ENCODE measurements at places on chromosomes 5 and 9.

DNA sequence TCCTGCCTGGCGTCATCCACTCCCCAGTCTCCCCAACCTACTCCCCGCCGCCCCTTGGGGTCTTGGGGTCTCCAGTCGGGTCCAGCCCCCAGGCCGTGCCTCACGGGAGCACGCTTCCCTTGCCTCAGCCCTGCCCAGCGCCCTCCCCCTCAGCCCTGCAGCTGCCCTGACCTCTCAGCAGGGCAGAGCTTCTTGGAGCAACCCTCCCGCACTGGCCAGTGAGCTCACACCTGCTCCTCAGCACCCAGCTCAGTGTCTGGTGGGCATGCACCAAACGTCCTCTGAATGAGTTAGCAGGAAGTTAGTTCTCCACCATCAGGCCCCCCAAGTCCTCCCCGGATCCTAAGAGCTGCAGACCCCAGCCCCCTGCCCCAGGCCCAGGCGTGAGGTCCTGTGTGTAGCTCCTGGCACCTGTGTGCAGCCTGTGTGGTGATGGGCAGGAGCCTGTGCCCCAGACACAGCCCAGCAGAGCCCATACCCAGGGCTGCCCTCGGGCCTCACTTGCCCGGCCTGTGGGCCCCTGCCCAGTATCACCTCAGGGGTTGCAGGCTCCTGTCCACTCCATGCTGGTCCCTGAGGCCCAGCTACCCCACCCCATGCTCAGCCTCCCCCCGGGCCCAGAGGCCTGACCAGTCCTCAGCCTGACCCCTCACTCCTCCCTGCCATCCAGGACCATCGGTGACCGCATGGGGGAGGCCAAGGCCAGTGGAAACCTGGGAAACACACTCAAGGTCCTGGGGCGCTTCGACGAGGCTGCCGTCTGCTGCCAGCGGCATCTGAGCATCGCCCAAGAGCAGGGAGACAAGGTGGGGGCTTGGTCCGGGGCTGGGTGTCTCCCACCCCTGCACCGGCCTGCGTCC lies 8.2 kb downstream of the GPSM1 start:
- no peak for DNase-seq

DNA sequence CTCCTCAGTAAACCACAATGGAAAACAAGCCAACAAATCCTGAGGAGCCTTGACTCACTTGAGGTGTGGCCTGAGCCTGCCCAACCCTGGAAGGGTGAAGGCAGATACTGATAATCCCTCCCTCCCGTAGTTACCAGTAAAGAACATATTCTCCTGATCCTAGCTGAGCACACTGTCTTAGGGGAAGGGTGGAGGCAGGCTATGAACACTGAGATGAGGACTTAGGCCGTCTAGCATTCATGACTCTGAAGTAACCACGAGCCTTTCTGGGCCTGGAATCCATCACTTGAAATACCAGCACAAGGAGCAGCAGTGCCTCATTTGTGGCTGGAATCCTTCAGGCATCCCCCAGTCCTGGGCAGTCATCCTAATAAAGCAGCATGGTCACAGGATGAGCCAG lies 124.5 kb upstream of the PRLR start:
- DNase-seq, result no peak

DNA sequence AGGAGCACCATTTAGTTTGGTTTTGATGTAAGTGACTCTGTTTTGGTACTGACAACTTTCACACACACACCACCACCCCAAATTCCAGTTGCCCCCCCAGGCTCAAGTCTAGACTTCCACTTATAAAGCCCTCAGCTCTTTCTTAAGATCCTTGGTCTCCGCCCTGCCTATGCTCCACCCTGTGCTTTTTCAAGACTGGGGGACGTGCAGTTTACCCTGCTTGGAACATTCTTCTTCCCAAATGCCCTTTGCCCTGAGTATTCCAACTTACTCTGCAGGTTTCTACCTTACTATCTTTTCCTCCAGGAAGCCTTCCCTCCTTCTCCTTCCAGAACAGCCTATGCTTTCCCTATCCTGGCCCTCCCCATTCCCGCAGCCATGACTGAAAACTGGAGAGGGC lies 1.5 kb upstream of the TRIM14 start:
- no peak for DNase-seq

- DNase-seq, result no peak
These were observed 256.8 kb upstream of the IRX4 start for GRCh38 chr5:2139478-2139877.

DNA sequence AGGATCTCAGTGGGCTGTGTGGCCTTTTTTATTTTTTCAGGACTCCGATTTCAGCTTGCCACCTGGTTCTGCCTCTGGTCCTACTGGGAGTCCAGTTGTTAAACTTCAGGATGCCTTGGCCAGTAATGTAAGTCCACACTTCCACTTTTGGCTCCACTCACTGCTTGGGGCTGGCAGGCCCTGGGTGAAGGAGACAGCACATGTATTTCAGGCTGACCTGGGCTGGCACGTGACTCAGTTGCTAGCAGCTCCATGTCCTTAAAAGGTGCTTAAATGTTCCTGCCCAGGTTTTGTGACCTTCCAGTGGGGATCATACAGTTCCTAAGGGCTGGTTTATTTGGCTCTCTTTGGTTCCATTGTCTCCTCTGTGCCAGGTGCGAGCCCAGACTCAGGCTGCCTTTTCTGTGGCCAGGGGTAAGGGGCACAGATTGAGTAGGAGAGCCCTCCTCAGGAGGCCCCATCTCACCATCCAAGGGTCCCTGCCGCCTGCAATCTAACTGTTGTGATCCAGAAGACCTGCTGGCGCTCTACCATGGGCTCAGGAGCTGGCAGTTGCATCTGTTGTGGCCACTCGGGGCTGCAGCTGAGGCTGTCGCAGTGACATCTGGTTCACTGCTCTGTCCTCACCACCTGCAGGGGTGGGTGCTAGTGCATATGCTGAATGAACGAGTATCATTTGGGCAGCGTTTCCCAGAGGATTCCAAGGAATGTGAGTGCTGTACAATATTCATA lies 19.2 kb upstream of the POMT1 start:
- no peak for DNase-seq

- DNase-seq, result peak; percentile 59
These were observed 244.0 kb downstream of the EPB41L4A start for GRCh38 chr5:112174959-112175594.

DNA sequence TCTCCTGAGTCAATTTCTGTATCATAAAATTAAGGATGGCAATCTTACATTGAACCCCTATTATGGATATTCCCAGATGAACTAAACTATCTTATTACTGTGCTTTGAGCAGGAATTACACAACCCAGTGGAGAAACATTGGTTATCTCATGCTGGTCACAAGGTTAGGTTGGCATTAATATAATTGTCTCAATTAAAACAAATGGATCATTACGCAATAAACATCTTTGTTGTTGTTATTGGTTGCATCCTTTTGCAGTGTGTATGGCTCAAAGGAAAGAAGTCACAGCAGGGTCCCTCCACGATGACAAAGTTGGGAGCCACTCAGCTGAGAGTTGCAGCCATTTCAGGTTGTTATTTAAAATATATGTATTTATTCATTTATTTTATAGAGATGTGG lies 297.0 kb upstream of the KLF4 start:
- DNase-seq, result no peak

DNA sequence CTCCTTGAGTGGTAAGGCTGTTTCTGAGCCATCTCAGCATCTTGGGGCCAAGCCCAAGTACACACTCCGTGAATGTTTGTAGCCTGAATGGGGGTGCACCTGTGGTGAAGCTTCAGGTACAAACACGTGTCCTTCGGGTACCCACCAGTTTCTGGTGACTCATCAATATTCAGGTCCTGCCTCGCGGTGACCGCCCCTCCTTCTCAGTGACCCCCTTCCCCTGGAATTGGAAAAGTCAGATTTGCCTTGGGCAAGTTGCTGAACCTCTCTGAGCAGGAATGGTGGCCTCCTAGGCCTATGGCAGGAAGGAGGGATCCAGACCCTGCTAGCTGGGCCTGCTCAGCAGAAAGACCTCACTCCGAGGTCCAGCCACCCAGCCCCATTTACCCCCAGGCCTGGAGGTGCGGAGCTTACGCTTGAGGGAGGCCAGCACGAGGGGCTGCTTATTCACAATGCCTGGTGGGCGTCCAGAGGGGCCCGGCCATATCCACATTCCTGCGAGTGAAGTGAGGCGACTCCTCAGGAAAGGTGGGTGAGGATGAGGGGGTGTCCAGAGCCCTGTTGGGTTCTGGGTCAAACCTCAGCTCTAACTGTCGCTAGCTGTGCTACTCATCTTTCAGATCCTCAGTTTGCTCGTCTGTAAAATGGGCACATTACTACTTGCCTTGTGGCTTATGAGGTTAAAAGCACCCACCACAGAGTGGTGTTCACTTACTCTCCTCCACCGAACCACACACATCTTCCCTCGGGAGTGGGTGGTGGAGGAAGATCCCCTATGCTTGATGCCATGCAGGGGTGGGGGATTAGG lies 7.0 kb downstream of the ADGRD2 start:
- DNase-seq, result no peak

- DNase-seq, result no peak
These were observed 167.5 kb upstream of the DMRT1 start for GRCh38 chr9:673966-674526.

GRCh38 chr9:83707518-83707767 lies 315 bp downstream of the UBQLN1 start:
- DNase-seq, result no peak

DNA sequence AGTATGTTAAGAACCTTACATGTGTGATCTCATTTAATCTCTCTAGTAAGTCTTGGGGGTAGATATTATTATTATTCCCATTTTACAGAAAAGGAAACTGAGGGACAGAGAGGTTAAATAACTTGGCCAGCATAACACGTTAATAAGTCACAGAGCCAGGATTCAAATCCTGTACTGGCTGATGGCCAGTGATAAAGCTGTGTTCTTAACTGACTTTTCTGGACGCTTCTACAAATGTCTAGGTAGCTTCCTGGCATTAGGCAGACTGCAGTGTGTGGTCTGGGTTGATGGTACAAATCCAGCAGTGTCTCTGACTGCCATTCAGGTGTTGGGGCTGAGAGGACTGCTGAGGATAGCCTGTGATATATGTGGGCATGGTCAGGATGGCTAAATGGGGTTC lies 125.8 kb upstream of the CXCL14 start:
- DNase-seq, result no peak

- DNase-seq, result peak; percentile 68
These were observed 23.0 kb upstream of the LHFPL2 start for GRCh38 chr5:78671609-78672008.

GRCh38 chr5:51983161-51983560 lies 599.9 kb downstream of the ISL1 start:
- DNase-seq, result no peak

DNA sequence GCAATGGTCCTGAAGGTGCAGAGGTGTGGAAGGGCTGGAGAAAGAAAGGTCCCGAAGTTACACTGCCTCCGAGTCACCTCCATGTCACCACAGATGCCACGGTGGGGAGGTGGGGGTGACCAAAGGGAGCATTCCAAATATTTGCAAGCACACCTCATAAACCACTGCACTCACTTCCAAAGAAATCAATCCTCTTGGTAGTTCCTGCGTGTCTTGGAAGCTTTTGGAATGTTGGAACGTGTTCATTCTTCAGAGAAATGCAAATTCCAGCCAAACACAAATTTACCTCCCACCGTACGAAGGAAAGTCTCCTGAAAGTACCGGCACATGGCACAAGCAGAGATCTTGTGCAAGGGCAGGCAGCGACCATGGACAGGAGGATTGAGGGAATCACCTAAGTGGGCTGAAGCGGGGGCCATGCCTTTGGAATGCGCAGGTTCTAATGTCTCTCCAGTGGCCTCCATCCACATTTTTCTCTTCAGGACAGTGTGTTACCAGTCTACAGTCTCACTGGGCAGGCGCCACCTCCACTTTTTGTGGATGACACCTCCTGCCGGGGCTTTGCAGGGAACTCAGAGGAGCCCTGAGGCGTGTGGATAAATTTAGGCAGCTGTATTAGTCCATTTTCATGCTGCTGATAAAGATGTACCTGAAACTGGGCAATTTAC lies 54.0 kb downstream of the NSUN2 start:
- DNase-seq, result no peak

DNA sequence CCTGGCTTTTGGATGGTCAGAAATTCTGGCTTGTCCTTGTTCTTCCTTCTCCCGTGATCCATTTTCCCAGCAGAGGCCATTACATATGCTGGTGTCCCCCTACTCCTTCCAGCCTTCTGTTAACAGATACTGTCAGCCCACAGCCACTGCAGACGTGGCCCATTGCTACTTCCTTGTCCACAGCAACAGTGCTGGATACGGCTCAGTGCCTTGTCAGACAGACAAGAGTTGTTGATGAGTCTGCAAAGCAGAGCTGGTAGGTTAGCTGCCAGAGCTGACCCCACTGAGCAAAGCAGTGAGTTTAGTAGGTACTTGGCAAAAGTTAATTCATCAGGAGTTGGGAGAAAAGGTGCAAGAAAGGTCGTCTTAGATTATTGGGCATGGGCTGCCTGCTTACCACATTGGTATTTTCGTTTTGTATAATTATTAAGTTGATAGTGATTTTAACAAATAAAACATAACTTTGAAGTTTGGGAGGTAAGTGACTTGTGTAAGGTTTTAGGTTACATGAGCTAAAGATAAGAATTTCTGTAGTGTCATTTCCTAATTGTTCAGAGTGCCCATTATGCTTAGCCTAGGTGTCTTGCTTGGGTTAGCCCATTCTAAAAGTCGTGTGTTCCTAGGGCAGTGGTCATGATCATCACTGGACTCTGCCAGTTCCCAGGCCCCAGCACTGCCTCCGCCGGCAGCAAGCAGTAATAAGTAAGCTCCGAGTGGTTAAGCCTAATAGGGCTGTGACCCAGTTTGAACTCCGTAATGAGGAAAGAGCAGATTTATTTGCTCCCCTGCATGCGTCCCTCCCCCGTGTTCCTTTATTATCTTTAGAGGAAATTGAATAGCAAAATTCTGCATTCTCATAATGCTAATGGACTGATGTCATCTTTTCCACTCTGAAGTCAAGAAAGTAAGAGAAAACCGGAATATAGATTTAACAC lies 292.0 kb downstream of the FANCC start:
- peak; percentile 71 for DNase-seq

- DNase-seq, result peak; percentile 33
These were observed 291.6 kb upstream of the C9orf72 start for GRCh38 chr9:27864644-27865438.
